T-helper 2 cell treated with Interferon-gamma antibody and Interleukin-4, amounts not matched to agents 100 ng/mL and 5 ng/mL, for 36 hours (primary cell): ENCODE measurements at places on chromosomes 3 and 15. TPM values are rescaled to one million over a fixed set of nuclear protein-coding genes. Genes with fewer than 3 reads are reported as not detected.

The CCNDBP1 gene
- 66.2 and 67.8 TPM in 2 replicates for total RNA-seq

The SLC9C1 gene
- not detected in 2 replicates for total RNA-seq

The ANKRD34C gene
- total RNA-seq, result not detected in 2 replicates

The EHHADH gene
- 3.3 and 3.8 TPM in 2 replicates for total RNA-seq
